ENCODE measurements at places on chromosomes 3 and 15. TPM values are rescaled to one million over a fixed set of nuclear protein-coding genes. Genes with fewer than 3 reads are reported as not detected.

The UROC1 gene
- 0.03 TPM for polyA plus RNA-seq

The COL6A5 gene
- polyA plus RNA-seq = not detected

The CSPG4 gene
- polyA plus RNA-seq = 6.6 TPM

The JMJD7 gene
- 18.1 TPM for polyA plus RNA-seq

The TEX55 gene
- polyA plus RNA-seq = not detected

The TP63 gene
- 0.13 TPM for polyA plus RNA-seq

The HRH1 gene
- 4.0 TPM for polyA plus RNA-seq

The MYLK gene
- 26.7 TPM for polyA plus RNA-seq

DNA sequence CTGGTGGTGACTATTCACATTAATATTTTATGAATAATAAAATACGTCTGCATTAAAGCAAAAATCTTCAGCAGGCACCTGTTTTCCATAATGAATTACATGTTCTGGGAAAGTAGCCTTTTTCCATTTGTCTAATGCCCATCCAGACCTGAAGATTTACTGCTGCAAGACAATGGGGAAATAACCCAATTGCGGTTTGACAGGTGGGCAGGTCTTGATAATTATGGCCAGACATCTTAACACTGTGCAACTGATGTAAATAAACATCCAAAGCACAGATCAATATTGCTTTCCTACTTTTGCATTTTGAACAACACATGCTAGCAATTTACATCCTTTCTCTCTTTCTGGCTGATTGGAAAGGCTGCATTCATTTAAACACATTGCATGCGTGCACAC lies 173.9 kb downstream of the MEIS2 start:
- no peak for DNase-seq

- DNase-seq = no peak
These were observed 10.2 kb downstream of the MBNL1 start for GRCh38 chr3:152278756-152279427.

DNA sequence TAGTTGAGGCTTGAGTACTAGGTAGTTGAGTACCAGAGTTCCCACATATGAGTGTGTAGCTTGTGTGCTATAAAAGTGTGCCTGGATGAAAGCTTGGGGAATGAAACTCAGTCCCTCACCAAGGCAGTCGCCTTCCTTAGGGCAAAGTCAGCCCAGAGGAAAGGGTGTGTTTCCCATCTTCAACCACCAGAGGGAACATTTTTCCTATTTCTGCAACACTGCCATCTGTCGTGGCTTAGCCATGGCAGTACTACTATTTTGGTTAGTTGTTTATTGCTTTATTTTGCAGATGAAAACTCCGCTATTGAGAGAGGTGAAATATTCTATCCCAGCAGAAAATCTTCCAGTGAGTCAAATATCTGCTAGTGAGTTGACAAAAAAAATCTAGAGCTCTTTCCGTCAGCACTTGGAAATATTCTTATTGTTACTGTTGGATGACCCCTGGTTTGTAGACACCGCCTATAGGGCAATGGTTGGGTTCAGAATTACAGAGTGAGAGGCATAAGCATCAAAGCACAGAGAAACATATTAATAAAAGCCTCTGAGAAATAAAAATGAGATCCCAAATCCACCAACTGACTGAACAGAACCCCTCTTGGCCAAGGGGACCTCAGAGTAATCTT lies 239.9 kb downstream of the CPNE4 start:
- DNase-seq = peak; percentile 27

DNA sequence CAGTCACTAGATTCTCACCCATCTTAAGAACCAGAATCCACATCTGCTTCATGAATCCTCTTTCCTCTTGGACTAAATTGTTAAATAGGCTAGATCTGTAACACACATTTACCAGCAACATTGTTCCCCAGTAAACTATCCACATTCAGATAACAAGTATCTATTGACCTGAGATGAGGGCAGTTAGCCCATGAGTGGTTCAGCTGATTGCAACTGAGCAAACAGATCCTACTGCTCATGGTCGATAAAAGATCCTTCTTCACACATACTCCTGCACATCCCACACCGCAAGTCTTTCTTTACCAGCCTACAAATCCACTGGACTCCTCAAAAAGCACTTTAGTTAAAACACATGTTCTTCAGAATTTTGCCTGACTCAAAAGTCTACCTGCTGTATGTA lies 59.2 kb downstream of the UACA start:
- no peak for DNase-seq

DNA sequence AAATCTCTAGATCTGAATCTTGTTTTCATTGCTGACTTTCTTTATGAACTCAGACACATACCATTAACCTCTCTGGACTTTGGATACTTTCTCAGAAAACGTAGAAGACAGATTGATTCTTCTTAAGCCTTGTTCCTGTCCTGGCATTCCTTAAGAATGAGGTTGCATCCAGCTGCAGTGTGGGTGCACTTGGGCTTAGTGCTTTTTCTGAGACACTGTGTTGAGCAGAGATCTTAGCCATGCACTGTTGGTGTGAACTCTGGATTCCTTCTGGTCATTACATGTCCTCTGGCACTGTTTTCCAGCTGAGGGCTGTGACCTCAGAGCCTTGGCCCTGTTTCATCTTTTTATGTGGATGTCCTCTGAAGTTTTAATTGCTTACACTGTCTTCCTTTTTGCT lies 428.3 kb downstream of the CNTN4 start:
- DNase-seq = no peak

DNA sequence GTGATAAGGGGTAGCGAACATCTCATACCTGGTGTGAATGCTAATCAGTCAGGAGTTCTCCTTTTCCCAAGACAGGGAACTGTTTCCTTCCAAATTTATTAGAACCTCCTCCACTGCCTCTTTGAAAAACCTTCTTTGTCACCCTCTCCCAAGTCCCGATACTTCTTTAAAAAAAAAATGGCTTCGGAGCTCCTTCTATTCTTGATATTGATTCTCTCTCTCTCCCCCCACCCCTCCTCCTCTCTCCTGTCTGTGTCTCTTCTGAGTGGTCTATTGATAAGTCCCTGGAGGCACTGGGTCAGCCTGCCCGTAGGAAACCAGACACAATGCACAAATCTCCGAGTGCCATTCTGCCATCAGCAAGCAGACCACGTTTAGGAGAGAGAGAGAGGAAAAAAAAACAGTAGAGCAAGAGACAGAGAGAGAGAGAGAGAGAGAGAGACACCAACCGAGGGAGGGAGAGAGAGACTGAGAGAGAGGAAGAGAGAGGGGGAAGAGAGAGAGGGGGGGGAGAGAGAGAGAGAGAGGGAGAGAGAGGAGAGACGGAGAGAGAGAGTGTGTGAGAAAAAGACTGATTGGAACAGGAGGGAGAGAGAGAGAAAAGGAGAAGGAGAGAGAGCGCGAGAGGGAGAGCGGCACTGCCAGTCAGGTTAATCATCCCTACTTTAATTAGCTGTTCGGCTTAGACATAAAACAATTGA lies 160.9 kb downstream of the TIGIT start:
- peak; percentile 40 for DNase-seq

- DNase-seq = no peak
These were observed 5.5 kb upstream of the FAM174B start for GRCh38 chr15:92661069-92661468.

GRCh38 chr3:183161552-183162336 lies 790 bp downstream of the LAMP3 start:
- no peak for DNase-seq

DNA sequence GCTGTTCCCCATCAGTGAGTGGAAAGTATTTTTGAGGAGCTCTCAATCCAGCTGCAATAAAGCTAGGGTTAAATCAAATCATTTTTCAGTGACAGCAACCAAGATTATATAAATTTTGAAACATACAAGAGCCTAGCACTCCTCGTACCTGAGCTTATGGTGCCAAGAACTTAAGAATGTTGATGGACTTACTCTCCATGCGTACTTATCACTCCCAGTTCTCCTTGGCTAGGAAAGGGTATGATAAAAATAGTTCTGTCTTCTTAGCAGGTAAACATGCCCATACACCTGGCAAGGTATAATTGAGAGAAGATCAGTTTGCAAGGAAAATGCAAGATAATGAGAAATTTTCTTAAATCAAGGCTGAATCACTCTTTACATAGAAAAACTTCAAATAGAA lies 64.5 kb upstream of the SEMA6D start:
- DNase-seq = no peak

DNA sequence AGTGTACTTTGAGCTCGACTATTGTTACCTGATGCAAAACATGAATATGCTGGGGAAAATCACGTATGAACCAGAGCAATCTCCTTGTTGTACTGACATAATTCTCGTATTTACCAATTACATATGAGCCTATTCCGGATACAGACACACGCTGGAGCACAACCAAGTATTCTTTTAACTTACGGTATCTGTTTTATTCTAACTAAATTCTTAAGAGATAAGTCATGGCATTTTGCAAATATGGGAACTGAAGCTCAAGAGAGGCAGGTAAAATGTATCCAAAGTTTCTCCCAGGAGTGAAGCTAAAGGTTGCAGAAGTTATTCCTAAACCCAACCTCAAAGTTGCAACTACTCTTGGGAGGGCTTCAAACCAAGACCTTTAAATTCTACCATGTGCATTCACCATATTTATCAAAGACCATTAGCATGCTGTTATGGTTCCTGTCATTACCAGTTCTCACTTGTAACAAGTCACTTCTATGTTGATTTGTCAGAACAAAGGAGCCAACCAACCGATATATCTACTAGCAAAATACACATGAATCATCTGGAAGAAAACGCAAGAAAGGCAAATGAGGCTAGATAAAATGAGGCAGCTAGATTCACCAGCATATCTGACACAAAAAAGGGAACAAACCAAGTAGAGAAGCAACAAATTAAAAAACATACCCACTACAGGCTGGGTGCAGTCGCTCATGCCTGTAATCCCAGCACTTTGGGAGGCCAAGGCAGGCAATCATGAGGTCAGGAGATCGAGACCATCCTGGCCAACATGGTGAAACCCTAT lies 17.8 kb downstream of the TBL1XR1 start:
- DNase-seq = no peak

DNA sequence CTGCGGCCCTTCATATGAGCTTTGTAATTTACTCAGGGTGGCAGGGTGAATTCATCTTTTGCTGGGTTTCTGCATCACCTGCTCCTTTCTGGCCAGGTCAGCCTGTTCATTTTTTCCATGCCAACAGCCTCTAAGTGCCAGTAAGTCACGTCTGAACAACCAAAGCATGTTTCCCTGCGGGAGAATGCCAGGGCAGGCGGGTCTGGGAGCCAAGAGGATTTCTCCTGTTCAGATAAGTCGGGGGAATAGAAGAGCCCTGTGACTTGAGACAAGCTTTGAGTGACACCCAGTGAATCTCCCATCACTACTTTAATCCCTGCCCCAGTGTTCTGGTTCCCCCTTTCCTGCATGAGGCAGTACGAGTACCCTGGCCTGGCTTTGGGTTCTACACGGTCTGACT lies 153.1 kb downstream of the PGPEP1L start:
- peak; percentile 43 for DNase-seq

DNA sequence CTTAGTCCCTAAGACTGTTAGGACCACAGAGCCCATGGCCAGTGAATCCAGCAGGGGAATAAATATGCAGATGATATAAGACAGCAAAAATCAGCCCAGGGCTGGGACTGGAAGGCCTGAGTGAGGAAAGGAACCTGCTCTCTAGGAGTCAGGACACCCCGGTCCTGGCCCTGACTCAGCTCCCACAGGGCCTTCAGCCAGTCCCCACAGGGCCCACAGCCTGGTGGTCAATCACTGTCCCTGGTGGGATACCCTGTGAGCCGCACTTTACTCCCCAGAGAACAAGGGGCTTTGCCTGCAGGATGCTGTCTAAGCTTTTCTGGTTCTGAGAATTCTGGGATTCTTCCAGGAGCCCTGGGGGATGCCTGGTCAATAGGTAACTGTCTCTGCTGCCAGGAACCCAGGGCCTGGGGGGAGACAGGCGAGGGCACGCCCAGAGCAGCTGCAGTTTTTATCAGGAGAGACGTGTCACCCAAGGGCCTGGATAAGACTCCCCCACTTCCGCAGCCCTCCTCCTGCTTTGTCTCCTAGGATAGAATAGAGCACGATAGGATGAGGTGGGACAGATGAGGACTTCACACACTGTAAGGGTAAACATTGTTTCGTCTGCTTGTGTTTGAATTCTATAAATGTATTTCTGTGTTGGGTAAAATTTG lies 49.5 kb upstream of the MCF2L2 start:
- no peak for DNase-seq

DNA sequence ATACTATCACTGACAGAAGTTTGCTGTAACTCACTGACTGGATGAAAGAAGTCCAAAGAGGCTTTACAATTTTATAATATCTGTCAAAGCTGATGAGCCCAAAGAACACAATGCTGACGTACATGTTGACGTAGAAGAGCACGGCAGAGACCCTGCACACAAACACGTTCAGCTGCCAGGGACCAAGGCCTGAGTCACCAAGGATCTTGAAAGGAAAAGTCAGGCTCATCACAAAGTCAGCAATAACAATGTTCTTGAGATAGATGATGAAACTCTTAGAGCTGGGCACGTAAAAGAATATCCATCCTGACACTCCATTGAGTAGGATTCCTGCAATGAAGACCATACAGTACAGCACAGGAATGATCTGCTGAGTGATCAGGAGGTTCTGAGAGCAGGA lies 10.9 kb upstream of the GPR171 start:
- no peak for DNase-seq

- no peak for DNase-seq
These were observed 57.7 kb downstream of the GASK1A start for GRCh38 chr3:43036621-43037423.

DNA sequence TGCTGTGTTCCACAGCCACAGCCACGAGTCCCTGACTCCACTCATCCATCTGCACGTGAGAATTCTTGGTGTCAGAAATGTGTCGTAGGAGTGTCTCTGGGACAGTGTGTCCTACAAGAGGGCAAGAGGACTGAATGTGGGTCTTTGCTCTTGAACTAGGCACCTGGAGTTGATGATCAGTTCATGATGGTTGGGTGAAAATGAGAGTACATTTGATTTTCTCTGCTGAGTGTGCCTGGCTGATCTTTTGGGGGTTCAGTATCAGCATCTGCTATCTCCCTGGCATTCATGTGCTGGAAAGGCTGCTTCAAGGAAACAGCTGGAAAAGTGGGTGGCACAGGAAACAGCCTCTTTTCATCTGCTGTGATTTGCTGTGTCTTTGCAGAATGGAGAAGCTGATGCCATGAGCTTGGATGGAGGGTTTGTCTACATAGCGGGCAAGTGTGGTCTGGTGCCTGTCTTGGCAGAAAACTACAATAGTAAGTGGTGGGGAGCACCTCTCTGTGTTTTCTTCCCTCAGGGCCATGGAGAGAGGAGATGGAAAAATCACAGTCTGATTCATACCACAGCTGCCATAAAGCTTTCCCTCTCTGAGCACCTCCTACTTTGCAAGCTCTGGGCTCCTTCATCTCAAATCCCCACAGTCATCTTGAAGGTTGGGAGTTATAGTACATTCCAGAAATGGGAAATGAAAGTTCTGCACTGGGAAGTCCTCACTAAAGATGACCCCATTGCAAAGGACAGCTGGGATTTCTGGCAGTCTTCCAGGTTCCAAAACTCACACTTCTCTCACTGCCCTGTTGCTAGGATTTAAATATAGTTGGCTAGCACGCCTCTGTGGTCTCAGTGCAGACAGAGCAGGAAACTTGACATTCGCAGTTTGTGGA lies 17.8 kb downstream of the TF start:
- DNase-seq = peak; percentile 27

- DNase-seq = peak; percentile 81
These were observed 48.5 kb downstream of the CHCHD6 start for GRCh38 chr3:126752303-126753190.

All from adrenal gland (tissue), 19 donors.